Activated naive CD4-positive, alpha-beta T cell treated with anti-CD3 and anti-CD28 coated beads for 36 hours (primary cell): ENCODE measurements at places on chromosomes 16 and 17. TPM values are rescaled to one million over a fixed set of nuclear protein-coding genes. Genes with fewer than 3 reads are reported as not detected.

Gene CFAP97D1
- total RNA-seq, result not detected

DNA sequence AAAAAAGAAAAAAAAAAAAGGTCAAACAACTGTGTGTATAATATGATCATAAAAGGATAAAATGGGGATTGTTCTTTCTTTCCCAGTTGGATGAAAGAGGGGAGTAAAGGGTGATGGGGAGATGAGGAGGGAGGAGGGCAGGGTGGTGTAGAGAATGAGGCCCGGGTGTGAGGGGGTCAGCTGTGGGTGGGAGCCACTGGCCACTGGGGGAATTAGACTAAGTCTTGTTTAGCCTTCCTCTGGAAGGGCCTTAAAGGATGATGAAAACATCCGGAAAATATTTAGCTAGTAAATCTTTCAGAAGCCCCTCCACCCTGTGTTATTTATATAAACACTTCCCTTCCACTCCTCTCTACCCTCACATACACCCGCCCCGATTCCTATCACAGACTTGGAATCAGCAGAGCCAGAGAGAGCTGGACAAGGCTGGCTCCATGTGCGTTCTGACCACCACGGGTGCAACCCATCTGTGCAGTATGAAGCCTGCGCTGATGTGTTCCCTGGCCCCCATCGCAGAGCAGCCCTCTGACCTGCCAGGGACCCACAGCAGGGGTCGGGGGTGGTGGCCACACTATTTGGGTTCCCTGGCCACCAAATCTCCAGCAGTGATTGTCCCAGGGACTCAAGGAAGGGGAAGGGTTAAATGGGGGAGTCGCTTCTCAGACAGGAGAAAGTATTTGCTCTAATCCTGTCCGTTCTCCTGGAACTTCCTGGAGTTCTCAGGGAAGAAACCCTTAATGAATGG lies 72.7 kb downstream of the GAS7 start:
- H3K36me3 ChIP-seq, result no peaks in the 10 kb centered on the region
- peaks cover 8% of the 10 kb centered on the region for H3K4me1 ChIP-seq
- no peak overlapping the region for H3K4me3 ChIP-seq
- H3K27ac ChIP-seq, result no peak overlapping the region
- peaks cover 6% of the 10 kb centered on the region for H3K27me3 ChIP-seq

GRCh38 chr17:38550661-38551060 lies 55.1 kb downstream of the SRCIN1 start:
- H3K4me3 ChIP-seq, result no peak overlapping the region
- no peaks in the 10 kb centered on the region for H3K36me3 ChIP-seq
- DNase-seq, result no peak
- H3K4me1 ChIP-seq, result no peaks in the 10 kb centered on the region

Gene ATP2C2
- total RNA-seq, result not detected

- no peaks in the 10 kb centered on the region for H3K27me3 ChIP-seq
- no peak overlapping the region for H3K27ac ChIP-seq
- H3K4me1 ChIP-seq, result no peaks in the 10 kb centered on the region
- no peak overlapping the region for H3K4me3 ChIP-seq
- H3K36me3 ChIP-seq, result no peaks in the 10 kb centered on the region
Observed at GRCh38 chr16:49559242-49559641, 185.6 kb downstream of the C16orf78 start.

Gene KRTAP9-4
- not detected for total RNA-seq

Gene PRM2
- total RNA-seq, result not detected

GRCh38 chr16:77113835-77114234 lies 77.2 kb upstream of the MON1B start:
- H3K27ac ChIP-seq, result no peak overlapping the region
- no peak overlapping the region for H3K4me3 ChIP-seq
- no peaks in the 10 kb centered on the region for H3K36me3 ChIP-seq
- peaks cover 2% of the 10 kb centered on the region for H3K4me1 ChIP-seq
- DNase-seq, result peak; percentile 12

Gene NCOR1
- 104 TPM for total RNA-seq

DNA sequence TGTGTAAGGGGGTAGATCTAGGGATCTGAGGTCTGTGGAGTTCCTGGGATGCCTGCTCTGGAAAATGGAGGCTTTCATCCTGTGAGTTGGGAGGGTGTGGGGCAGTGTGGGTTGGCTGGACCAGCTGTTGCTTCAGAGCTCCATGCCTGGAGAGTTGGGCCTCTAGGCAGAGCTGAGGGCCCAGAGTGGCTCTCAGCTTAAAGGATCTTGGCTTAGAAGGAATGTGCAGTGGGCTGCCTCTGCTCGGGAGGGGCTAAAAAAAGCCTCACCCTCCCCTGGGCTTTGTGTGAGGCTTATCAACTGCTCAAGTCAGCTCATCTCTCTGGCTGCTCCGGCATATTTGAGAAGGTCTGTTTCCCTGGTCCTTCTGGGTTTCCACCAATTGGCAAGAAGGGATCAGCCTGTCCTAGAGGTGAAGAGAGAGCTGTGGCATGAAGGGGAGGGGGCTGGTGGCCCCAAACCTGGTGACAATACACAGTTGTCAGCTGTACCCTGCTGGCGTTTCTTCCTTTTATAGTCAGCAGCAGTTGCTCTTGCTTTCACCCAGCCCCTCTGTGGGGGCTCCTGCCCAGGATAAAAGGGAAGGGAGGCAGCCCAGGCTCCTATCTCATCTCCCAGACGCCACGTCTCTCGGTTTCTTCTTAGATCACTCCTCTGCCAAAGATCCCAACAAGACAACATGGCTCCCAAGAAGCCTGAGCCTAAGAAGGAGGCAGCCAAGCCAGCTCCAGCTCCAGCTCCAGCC lies at the start of gene MYL4:
Gene MYL4 (plus strand): TSS at position 605 of the 745 bp plus-strand sequence. CDS start 75 bp downstream, at position 680.
- peaks cover 35% of the 10 kb centered on the region for H3K4me1 ChIP-seq
- no peak within 1 kb of the TSS for H3K4me3 ChIP-seq
- no peak for DNase-seq

DNA sequence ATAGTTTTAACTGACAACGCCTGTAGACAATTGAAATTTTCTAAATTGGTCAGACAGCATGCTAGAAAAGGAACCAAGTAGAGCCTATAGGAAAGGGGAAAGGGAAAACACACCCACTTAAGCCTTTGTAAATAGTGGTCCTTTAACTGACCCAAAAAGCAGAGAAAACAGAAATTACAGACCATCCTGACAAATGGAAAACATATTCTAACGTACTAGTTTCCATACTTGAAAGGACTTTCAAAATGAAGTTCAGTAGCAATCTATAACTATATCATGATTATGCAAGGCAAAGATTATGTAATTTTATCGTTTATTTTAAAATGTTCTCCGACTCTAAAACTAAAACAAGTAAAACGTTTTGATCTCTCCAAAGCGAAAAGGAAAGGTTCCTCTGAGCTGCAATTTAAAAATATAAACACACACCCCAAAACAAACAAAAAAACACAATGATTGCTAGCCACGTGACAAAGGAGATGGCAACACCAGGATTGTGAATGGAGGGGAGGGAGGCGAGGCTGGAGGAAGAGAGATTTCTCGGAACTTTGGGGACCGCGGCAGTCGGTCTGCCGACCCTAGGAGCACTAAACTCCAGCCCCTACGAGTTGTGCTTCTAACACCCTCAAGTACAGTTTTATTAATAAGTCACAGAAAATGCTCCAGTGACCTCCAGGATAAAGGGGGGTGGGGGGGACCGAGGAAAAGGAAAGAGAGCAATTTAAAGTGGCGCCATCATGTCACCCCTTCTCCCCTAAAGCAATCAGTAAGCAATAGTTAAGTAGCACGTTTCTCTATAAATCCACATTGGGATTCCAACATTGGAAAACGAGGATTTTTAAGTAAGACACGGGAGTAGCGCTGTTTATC lies 1.7 kb downstream of the KANSL1 start:
- H3K36me3 ChIP-seq, result peaks cover 9% of the 10 kb centered on the region
- peak; percentile 54 for DNase-seq
- no peaks in the 10 kb centered on the region for H3K27me3 ChIP-seq
- peak overlapping the region; percentile 95 for H3K27ac ChIP-seq
- peaks cover 61% of the 10 kb centered on the region for H3K4me1 ChIP-seq

- H3K27me3 ChIP-seq, result no peaks in the 10 kb centered on the region
- DNase-seq, result no peak
- H3K36me3 ChIP-seq, result no peaks in the 10 kb centered on the region
- no peak overlapping the region for H3K27ac ChIP-seq
Observed at GRCh38 chr16:11242658-11243057, 13.3 kb downstream of the SOCS1 start.

GRCh38 chr17:80497726-80498241 lies 21.4 kb upstream of the NPTX1 start:
- peaks cover 11% of the 10 kb centered on the region for H3K27me3 ChIP-seq
- no peak overlapping the region for H3K27ac ChIP-seq
- H3K4me3 ChIP-seq, result no peak overlapping the region
- peaks cover 6% of the 10 kb centered on the region for H3K4me1 ChIP-seq

DNA sequence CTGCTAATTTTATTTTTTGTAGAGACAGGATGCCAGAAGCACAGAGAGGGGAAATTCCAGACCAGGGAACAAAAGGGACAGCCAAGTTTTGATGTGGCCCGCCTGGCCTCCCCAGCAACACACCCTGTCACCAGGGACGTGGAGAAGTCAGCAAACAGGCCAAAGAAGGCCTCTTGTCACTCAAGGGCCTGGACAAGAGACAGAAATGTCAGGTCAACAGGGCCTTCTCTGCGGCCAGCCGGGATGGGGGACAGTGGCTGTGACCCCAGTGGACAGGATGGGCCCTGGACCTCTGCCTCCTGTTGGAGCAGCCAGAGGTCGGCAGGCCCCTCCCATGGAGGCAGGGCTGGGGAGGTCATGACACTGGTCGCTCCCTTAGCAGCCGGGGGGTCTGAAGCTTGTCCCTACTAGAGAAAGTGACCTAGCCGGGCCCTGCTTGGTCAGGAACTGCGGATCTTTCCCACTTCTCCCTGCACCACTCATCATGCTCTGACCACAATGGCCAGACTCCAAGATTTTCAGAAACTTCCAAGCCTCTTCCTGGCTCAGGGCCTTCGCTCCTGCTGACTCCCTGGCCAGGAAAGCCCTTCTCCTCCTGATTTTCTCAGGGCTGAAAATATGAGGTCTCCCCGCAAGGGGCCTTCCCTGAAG lies 9.2 kb upstream of the TVP23A start:
- DNase-seq, result no peak
- H3K4me1 ChIP-seq, result no peaks in the 10 kb centered on the region
- no peak overlapping the region for H3K27ac ChIP-seq
- peaks cover 2% of the 10 kb centered on the region for H3K27me3 ChIP-seq

Gene CHRNB1
- 5.9 TPM for total RNA-seq

GRCh38 chr16:85879975-85880831 lies 18.8 kb upstream of the IRF8 start:
- peaks cover 44% of the 10 kb centered on the region for H3K4me1 ChIP-seq
- H3K36me3 ChIP-seq, result no peaks in the 10 kb centered on the region
- H3K4me3 ChIP-seq, result no peak overlapping the region
- peak overlapping the region; percentile 57 for H3K27ac ChIP-seq

DNA sequence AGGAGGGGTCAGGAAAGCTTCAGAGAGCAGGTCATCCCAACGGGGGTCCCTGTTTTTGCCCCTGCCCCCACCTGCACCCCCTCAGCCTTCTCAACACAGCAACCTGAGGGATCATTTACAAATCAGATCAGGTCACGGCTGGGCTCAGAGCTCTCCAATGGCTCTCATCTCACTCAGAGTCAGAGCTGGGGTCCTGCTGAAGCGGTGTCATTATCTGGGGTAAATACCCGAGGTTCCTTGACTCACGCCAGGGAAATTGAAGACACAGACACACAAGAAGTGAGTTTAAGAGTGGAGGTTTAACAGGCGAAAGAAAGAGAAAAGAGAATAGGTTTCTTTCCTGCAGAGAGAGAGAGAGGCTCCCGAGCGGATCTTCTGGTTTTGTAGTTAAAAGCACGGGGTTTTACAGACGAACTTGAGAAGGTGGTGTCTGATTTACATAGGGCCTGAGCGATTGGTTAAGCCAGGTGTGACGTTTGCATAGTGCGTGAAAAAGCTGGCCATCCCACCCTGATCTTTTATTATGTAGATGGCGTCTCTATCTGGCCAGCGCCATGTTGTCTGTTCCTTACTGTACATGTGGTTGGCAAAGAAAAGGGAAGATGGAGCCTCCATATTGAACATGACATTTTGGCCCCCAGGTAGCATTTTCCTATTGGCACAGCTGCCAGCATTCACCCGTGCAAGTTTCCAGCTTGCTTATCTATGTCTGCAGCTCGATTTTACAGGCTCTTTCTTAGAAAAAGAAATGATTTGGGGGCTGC lies 51.4 kb downstream of the WSB1 start:
- H3K27ac ChIP-seq, result no peak overlapping the region
- H3K4me1 ChIP-seq, result peaks cover 8% of the 10 kb centered on the region
- DNase-seq, result no peak
- no peaks in the 10 kb centered on the region for H3K36me3 ChIP-seq

Gene ANKFN1
- total RNA-seq, result not detected

DNA sequence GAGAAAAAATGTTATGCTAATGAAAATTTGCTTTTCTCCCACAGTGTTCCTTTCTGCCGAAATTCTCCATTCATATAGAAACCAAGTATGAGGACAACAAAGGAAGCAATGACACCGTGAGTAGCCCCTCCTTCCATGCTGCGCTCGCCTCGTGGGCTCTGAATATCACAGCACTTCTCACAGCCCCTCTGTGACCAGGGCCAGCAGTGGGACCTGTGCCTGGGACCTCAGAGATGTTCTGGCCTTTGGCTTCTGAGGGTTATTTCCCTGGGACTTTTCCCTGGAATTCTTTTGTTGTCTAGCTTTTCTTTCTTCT lies 139.6 kb upstream of the NOL11 start:
- peaks cover 7% of the 10 kb centered on the region for H3K4me1 ChIP-seq
- H3K36me3 ChIP-seq, result peaks cover 12% of the 10 kb centered on the region
- no peak for DNase-seq
- no peaks in the 10 kb centered on the region for H3K27me3 ChIP-seq

- peak; percentile 58 for DNase-seq
- H3K4me3 ChIP-seq, result no peak within 1 kb of the TSS
- H3K27me3 ChIP-seq, result peaks cover 65% of the 10 kb centered on the region
- no peaks in the 10 kb centered on the region for H3K36me3 ChIP-seq
Observed at GRCh38 chr16:86566601-86566965, at the start of gene FOXC2. Gene FOXC2 (plus strand): TSS chr16:86566829. CDS start chr16:86567336, 507 bp downstream.

- H3K27me3 ChIP-seq, result no peaks in the 10 kb centered on the region
- DNase-seq, result no peak
- peak overlapping the region; percentile 97 for H3K27ac ChIP-seq
Observed at GRCh38 chr16:56998861-56999260, 9.5 kb downstream of the NLRC5 start.

GRCh38 chr17:77395501-77396048 lies 254.8 kb downstream of the SEC14L1 start:
- no peaks in the 10 kb centered on the region for H3K27me3 ChIP-seq
- H3K27ac ChIP-seq, result no peak overlapping the region
